ENCODE measurements at places on chromosomes 5 and 9.

DNA sequence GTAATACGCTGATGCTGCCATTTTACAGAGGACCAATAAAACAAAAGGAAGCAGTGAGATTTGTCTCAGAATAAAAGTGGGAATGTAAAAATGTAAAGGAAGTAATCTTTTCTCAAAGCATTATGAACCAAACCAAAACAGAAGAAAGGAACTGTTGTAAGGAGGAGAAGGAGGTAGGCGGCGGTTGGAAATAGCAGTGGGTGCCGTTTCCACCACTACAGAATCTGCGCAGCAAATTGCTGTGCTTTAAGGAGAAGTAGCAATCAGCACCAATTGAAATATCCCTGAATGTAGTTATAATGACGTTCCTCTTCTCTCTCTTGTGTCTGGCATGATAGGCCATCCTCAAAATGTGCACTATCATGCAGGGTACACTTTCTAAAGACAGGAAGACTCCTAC, 455.1 kb upstream of the TLE4 start:
- no peak for DNase-seq

- no peak for DNase-seq
Measured at GRCh38 chr9:133779081-133779480, 40.9 kb upstream of the SARDH start.

DNA sequence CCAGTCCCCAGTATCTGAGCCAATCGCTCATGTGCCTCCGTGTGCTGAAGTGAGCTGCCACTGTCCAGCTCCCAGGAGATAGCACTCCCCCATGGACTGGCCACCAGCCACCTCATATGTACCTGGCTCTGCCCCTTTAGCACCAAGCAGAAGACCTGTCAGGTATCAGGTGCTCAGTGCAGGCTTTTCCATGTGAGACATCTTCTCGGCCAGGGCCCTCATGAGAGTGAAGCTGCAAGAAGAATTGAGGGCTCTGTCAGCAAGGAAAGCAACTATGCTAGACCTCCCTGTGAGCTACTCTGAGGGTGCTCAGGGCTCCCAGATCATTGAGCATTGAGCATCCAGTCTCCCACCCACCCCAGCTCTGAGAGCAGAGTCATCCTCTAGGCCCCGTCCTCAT, 264.2 kb upstream of the ADAMTS16 start:
- DNase-seq, result no peak

DNA sequence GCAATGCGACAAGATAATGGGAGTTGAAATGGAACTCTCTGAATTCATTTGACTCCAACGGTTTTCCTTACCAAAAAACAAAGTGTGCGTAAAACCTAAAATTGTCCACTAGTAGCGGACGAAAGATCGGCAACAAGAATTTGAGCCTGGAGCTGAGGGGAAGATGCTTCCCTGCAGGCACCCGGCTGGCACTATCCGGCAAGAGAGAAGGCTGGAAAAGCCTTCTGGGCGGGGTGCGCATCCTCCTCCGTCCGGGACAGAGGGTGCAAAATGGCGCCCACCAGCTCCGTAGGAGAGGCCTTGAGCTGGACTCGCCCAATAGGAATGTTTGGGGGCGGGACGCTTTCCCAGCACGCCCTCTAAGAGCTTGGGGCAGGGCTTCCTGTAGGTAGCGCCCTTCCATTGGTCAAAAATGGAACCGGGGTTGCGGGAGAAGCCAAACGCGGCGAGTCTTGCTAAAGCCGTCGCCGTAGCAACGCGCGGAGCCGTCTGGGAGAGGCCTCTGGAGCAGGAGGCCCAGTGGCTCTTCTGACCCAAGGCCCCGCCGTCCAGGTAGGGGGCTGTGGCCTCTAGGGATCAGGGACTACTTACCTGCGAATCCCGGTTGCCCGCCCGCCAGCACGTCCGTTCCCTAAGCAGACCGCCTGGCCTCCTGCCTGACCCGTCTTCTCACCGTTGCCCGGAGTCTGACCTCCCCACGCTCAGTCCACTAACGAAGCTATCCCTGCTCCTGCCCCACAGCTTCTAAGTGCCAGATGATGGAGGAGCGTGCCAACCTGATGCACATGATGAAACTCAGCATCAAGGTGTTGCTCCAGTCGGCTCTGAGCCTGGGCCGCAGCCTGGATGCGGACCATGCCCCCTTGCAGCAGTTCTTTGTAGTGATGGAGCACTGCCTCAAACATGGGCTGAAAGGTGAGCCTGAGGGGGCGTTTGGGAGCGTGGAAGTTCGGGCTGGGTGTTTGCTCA, 9.2 kb downstream of the RUFY1 start:
- DNase-seq, result peak; percentile 86

- DNase-seq, result no peak
Measured at GRCh38 chr5:168876419-168876818, 297.3 kb upstream of the PANK3 start.

DNA sequence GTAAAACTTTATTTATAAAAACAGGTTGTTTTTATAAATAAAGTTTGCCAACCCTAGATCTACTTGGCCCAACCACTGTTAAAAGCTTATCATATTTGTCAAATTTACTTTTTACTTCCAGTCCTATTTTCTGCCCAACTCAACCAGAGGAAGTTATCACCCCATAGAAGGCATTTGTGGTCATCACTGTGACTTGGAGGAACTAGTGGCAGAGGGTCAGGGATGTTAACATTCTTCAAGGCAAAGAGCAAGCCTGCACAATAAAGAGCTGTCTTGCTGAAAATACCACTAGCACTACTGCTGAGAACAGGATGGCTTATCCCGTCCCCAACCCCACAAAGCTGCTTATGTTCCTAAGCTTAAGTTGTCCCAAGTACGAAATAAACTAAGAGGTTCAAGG, 22.3 kb downstream of the TTC33 start:
- no peak for DNase-seq

DNA sequence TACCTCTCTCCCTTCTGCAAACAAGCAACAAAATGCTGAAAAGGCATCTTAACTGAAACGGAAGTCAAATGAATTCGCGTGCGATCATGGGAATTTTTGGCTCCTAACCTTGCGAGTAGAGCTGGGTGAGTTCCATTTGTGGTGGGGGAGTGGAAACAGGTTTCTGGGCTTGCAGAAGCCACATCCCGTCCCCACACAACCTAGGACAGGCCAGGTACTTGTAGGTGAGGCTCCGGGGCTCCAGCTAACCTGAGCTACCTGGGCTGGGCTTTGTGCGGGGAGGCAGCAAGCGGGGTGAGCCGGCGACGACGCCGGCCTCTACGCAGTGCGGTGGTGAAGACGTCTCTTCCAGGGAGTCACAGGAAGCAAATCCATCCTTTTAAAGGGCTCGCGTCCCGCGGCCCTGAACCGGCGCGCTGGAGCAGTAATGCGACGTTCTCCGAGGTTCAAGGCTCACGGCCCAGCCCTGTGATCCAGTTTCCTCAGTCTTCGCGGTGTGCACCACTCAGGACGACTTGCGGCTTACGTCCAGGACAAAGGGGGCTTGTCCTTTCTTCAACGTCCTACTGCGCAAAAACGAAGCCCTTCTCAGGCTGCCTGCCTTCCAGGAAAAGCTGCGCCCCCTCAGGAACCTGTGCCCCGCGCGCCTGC, 567 bp upstream of the SPIN1 start:
- no peak for DNase-seq

- DNase-seq, result no peak
Measured at GRCh38 chr5:68953231-68953874, 140.5 kb upstream of the SLC30A5 start.

GRCh38 chr5:91114658-91115057, 268.5 kb downstream of the ARRDC3 start:
- no peak for DNase-seq

GRCh38 chr5:36569491-36569890, 36.9 kb upstream of the SLC1A3 start:
- DNase-seq, result no peak

GRCh38 chr9:117672369-117672768, 31.8 kb upstream of the TLR4 start:
- no peak for DNase-seq

- no peak for DNase-seq
Measured at GRCh38 chr5:92605591-92605990, 975.4 kb downstream of the NR2F1-AS1 start.

DNA sequence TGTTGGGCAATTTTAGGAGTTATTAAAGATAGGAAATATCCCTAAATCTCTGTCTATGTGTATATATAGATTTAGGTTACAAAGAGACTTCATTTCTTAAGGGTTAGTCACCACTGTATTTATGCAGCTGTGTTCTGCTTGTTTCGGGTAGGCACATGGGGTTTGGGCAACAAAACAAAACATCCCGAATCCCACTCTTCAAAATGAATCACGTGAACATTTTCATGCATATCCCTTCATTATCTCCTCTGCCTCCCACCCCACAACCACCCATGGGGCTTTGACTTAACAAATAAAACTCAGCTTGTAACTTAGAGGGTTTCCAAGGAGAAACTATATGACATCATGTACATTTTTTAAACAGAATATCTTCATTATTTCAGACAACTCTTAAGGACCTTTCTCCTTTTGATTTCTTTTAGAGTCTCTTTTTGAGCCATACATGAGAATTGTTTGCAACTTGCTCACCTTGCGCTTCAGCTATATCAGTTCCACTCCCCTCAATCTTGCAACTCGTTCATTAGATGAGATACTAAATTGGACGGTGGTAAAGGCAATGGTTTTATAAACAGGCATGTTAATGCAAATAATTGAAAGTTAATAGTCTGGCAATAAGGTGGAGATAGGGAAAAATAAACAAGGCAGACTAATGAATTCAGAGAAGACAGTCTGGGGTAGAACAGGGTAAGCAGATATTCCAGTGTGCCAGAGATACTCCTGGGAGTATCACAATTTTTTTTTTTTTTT, 136.7 kb downstream of the CD180 start:
- DNase-seq, result no peak

All from esophagus squamous epithelium (tissue), 5 donors.